ENCODE measurements at places on chromosomes 1 and 21.

DNA sequence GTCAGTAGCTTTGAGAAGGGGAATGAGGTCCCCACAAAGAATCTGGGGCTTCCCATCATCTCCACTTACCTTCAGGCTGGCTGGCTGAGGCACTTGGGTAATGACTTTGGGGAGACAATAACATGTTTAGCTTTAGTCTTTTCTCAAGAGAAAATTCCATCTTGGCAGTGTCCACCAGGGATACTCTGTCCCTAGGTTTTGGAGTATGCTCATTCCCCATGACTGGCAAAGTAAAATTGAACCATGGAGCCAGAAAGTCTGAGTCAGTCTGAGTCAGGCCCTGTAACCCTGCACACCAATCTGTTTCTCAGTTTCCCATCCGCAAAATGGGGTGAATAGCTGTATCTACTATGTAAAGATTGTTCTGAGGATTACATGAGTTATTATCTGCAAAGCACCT, 28.2 kb downstream of the RUNX1 start:
- peak; percentile 51 for DNase-seq

GRCh38 chr1:206631085-206631509, 4.2 kb upstream of the DYRK3 start:
- peak; percentile 85 for DNase-seq

DNA sequence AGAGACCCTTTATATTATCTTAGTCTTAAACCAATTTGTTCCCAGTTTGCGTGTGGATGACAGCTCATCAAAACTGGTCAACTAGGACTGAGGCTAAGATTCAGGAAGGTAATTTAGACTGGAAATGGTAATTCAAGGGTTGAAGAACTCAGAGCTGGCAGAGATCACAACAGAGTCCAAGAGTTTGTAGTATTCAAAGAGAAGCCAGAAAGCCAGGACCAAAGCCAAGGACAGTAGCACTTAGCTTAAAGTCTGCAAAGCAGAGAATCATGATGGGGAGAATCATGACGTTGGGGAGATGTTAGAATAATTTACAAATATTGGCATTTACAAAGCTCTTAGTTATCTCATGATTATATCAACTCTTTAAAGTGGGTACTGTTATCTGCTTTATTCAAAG, 32.6 kb downstream of the RNF11 start:
- DNase-seq, result peak; percentile 27

GRCh38 chr1:198879711-198880306, 241.0 kb downstream of the PTPRC start:
- peak; percentile 52 for DNase-seq

DNA sequence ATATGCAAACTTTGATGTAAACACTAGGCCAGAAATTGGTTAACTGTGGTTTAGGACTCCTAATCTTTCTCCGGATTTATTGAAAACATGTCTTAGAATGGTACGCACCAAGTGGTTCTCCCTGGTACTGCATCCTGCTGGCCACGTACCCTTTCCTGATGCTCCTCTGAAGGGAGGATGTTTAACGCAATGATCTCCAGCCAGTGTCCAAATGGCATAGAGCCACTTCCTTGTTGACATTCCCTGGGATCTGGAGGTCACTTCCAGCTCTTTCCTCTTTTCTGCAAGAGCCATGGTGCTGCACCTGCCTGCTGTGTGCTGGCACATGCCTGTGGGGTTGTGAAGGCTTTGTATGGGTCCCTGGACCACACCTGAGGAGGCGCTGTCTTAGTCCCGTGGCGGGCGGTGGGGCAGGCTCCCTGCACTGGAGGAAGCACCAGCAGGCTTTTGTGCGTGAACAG, 53.9 kb downstream of the GALNT2 start:
- DNase-seq, result peak; percentile 56

DNA sequence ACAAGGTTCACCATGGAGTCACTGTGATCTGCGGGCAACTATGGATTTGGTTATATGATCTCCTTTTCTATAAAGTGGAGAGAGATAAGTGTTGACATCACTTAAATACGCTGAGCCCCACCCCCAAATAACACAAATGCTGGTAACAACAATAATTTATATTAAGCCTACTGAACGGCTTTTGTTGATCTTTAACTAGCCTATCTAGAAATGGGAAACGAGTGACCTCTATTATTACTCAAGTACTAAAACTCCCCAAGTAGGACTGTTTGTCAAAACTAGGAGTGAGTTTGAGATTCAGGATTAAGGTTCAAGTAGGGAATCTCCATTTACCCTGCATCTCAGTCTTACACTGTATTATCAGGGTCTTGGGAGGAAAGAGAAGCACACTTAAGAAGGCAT, 52.2 kb downstream of the MAP3K7CL start:
- peak; percentile 40 for DNase-seq

- DNase-seq, result no peak
These were observed 143.6 kb downstream of the CNIH3 start for GRCh38 chr1:224759681-224760091.

Data from ELR (cell line).